Activated gamma-delta T cell treated with Interleukin-2 at 50 U/mL for 16 hours (primary cell): ENCODE measurements at places on chromosomes 11 and 22.

DNA sequence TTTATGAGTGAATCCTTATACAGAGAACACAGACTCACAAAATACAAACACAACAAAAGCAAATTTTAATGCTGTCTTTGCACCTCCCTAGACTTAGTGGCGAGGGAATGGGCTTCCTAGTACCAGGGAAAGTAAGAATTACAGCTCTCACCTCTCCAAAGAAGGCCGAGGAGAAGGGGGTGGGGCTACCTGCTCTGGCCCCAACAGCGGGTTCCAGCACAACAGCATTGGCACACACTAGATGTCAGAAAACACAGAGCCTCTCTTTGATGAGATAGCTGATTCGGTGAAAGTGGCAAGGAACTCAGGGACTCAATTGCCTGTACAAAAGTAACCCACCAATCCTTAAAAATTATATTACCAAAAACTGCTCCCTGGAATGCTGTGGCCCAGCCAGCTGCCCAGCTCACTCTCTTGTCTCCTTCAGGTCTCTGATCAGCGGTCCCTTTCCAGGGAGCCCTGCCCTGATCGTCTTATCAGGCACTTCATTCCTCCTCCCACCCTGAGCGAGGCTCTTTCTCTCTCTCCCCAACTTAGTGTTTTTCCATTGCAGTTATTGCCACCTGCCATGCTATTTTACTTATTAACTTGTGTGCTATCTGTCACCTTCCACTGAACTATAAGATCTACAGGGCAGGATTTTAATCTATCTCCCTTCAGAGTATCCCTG is 30.7 kb downstream of the SPON1 start:
- no peak for DNase-seq

GRCh38 chr22:41966607-41967240 is 2.5 kb upstream of the SEPTIN3 start:
- peak; percentile 16 for DNase-seq

DNA sequence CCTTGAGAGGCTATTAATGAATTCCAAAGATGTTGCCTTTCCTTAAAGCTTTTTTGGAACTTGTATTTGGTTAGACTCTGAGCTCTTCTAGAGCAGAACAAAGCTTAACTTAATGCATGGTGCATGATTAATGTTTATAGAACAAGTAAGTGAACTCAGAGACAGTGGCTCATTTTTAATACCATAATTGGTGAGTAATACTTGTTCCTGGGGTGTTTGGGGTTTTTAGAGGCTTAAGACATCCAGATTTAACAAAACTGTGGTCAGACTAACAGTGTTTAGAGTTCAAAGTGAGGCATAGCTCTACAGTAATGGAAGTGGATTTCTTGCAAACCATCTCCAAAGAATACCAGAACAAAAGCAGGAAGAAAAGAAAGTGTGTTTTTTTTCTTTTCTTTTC is 73.7 kb upstream of the CTSC start:
- no peak for DNase-seq

DNA sequence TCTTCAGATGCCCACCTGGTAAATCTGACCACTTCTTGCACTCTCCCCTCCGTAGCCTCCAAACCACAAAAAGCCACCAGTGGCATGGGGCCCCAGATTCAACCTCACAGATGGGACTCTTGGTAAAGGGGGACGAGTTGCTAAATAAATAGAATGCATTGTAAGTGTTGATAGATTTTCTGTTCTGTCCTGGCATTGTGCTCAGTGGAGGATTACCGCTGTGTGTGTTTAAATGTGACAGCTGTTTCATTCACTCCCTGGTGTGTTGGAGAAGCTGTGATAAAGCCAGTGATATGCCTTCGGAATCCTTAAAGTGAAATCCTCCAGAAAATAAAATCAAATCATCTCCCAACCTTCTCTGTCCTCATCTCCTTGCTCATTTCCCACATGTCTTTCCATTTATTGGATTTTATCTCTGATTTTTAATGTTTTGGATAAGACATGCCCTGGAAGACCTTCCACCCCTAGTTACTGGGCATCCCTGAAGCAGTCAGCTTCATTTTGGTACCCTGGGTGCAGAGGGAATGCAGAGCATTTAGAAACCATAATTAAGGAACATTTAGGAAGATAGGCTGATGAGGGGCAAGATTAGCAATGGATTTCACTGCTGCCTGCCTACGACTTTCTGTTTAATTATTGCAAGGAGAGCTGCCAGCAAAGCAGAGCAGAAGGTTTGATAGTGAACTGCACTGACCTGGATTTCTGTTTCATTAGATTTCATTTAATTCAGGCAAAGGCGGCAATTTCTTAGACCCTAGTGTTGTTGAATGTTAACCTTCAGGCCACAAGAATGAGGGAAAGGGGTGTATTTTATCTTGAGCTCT is 460.9 kb upstream of the KIRREL3 start:
- DNase-seq = no peak

DNA sequence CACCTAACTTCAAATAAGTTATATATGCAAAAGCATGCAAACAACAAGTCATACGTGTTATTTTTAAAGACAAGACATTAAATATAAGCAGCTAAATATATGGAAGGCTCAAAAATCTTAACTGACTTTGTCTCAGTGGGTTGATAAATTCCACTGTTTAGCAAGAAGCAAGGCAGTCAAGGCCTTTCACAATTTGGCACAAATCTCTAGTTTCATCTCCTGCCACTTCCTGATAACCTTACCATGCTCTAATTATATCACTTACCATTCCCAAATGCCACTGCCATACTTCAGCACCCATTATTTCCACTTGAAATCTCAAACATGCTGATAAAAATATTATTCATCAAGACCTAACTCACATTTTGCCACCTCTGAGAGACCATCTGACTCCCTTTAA is 24.8 kb downstream of the DCUN1D5 start:
- no peak for DNase-seq

DNA sequence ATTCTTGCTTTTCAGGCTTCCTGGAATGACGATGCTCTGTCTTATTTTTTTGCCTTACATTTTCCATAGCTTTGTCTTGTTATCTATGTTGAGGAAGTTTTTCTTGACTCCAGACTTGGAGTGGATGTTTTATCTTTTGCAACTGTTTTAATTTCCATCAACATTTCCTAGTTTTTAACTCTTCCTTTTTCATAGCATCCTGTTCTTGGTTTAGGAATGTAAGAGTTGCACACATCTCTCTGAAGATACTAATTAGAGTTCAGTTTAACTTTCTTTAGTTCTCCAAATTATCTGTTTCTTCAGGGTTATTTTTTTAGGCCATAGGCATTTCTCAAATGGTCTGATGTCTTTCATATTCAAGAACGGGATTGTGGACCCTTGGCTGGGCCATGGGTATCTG is 10.4 kb downstream of the CLDN5 start:
- DNase-seq = no peak
